AG08395 (cell line): ENCODE measurements at places on chromosomes 13 and 19.

DNA sequence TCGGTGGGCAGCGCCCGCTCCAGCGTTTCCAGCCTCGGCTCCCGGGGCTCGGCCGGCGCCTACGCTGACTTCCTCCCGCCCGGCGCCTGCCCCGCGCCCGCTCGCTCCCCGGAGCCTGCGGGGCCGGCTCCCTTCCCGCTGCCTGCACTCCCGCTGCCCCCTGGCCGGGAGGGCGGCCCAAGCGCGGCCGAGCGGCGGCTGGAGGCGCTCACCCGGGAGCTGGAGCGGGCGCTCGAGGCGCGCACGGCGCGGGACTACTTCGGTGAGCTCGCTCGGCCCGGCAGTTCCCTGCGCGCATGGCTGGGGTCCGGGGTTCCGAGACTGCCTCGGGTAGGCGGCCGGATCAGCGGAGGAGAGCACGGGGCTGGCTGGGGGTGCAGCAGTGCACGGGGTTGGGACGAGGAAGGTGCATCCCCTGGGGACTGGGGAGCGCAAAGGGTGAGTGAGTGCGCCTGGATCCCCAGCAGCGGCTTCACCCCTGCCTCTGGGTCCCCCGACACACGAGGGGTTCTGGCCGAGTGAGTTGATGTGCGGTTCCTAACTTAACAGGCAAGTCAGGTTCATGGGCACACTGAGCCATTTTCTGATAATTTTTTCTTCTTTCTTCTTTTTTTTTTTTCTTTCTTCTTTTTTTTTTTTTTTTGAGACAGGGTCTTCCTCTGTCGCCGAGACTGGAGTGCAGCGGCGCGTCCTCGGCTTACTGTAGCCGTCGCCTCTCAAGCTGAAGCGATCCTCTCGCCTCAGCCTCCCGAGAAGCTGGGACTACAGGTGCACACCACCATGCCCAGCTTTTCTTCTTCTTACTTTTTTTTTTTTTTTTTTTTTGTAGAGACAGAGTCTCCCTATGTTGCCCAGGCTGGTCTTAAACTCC is 1.1 kb downstream of the WTIP start:
- DNase-seq, result peak; percentile 44

DNA sequence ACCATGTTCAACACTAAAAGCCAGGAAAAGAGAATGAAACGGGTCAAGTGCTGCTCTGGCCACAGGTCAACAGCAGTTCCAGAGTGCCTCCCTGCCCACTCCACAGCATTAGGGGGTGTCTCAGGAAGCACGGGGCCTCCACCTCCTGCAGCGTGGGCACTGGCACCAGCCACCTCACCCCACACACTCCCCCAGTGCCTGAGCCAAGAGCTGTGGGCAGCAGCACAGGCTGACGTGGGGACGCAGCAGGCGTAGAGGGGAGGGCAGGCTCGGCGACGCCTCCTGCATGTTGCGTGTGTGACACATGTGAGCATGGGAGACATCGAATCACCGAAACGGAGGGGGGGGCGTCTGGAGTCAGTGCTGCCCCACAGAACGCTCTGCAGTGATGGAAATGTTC is 21.4 kb upstream of the TMEM160 start:
- no peak for DNase-seq

- no peak for DNase-seq
These were observed 830.8 kb downstream of the DIAPH3 start for GRCh38 chr13:59332966-59333365.

DNA sequence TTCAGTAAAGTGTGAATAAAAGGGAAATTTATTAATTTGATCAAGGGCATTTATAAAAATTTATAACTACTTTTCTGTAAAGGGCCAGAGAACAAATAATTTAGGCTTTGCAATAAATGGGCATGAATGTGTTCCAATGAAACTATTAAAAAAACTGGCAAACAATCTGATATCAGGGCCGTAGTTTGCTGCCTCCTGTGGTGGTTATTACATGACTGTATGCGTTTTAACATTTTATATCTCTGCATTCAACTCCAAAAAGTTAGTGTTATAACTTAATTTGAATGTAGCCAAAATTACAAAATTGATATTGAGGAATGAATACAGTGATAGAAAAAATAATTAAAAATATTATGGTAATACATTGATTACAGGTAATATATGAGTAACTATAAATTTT is 80.5 kb upstream of the POSTN start:
- DNase-seq, result no peak

DNA sequence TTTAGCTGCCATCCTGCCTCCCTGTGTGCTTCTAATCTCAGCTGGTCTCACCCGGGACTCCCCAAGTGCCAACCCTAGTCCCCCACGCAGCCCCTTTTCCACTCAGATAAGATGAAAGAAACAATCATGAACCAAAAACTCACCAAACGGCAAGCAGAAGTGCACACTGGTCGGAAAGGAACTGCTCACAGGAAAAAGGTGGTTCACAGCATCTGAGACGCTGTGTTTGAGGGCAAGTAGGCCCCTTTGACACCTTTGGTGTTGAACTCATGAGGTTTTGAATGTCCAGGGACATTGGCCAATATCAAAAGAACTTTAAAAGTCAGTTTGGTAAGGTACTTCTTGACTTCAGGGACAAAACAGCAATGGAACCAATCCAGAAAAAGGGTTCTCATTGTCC is 20.4 kb upstream of the ACOD1 start:
- DNase-seq, result no peak

GRCh38 chr19:46383846-46384245 is 29.5 kb downstream of the CCDC8 start:
- DNase-seq, result no peak

DNA sequence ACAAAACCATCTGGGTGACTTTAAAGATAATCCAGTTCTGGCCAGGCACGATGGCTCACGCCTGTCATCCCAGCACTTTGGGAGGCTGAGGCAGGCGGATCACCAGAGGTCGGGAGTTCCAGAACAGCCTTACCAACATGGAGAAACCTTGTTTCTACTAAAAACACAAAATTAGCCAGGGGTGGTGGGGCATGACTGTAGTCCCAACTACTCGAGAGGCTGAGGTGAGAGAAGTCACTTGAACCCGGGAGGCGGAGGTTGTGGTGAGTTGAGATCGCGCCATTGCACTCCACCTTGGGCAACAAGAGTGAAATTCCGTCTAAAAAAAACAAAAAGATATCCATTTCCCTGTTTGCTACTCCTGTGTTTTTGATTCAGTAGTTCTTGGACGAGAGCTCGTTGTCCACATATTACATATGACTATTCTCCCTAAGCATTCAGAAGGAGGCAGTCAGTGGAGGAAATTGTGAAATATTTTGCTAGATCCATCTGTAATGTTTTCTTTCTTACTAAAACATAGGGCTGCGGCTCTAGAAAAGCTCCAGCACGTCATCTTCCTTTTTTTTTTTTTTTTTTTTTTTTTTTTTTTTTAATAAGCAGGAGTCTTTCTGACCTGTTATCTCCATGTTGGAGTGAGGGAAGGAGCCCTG is 33.6 kb downstream of the ZNF701 start:
- DNase-seq, result peak; percentile 47

DNA sequence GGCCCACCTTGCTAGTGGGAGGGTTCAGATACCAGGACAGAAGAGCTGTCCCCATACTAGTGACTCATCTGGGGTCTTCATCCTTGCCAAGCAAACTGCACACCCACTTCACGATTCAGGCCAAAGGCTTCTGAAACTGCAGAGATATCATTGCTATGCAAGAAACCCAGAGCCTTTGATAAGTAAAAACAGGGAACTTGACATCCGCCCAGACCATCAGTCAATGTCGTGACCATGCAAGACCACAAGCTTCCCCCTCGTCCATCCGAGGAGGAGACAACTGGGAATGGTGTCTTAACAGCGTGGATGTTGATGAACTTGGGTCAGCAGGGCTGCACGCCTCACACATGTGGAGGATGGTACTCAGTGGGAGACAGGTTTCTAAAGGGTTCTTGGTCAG is 58.0 kb downstream of the ABCC4 start:
- no peak for DNase-seq

GRCh38 chr19:3606174-3606689 is 443 bp downstream of the TBXA2R start:
- DNase-seq, result peak; percentile 35

DNA sequence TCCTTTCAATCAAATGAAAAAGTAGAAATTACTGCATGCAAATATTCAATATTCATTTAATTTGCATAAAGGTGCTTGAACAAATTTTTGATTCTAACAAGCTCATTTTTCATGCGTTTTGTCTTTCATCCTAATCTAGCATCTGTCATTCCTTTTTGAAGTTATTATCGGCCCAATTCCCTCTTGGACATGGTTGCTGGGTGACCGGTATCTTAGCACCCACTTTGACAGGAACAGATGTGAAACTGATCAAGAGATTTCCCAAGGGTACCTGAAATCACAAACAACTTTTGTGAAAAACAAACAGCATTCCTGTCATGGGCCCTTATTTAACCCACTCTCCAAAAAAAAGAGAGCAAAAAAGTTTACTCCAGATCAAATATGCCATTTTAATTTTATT is 13.3 kb downstream of the DACH1 start:
- no peak for DNase-seq

DNA sequence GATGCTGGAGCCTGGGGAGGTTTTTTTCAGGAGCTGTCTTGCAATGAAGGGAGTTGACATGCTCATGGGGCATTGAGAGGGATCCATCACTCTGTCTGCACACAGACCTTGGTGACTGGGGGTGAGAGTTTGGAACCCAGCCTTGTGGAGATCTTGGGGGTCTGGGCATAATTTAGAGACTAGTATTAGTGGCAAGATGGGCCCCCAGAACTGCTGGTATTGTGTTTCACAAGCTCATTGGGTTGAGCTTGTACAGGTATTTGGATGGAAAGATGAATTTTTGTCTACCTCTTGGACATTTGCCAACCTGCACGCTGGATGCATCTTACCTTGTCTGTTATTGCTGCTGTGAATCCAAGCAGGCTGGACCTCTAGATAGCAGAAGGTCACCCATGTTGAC is at the start of gene OR2Z1:
Gene OR2Z1, plus strand, starts transcription at position 301 of the 400 bp plus-strand sequence. CDS start 9,395 bp downstream, outside the sequence.
- no peak for DNase-seq

DNA sequence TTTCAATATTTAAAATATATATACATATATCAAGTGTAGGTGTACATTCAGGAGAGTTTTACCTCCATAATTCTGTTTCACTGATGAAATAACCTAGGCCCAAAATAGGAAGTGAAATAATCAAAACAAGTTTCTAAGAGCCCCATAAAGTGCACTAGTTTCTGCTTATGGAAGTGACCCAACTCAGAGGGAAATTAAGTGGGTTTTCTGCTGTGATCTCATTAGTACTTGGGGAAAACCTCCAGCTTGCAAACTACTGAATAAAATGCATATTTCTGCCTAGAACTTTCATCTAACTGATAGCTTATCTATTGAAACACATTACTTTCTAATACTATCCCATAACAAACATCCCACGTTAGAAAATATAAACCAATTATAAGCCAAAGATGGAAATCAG is 45.4 kb upstream of the MIR17HG start:
- DNase-seq, result no peak

- peak; percentile 62 for DNase-seq
These were observed 27.2 kb downstream of the RCBTB2 start for GRCh38 chr13:48505597-48506091.

GRCh38 chr13:20774746-20775145 is 985 bp upstream of the EEF1AKMT1 start:
- DNase-seq, result no peak

DNA sequence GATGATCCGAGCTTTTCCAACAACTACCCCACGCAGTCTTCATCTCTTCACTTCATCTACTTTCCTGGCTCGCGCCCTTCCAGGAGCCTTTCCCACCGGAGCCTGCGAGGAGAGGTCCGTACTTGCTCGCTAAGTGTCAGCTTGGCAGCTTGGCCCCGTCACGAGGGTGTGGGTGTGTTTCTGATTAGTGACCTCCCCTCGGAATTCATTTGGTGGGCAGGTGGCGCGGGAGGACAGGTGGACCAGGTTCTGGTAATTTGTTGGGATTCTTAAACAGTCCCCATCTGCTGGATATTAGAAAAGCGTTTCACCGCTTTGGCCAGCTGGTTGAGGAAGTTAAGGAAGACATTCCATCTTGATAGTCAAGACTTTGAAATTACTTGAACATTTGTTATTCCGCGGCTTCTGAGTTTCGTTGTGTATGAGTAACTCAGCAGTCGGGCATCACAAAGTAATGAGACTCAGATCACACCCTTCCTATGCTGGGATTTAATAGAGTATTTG is 515 bp downstream of the UFM1 start:
- DNase-seq, result peak; percentile 44

GRCh38 chr13:35672611-35673010 is 196.1 kb upstream of the MAB21L1 start:
- peak; percentile 46 for DNase-seq

GRCh38 chr19:33772102-33772857 is 24.4 kb upstream of the KCTD15 start:
- no peak for DNase-seq

DNA sequence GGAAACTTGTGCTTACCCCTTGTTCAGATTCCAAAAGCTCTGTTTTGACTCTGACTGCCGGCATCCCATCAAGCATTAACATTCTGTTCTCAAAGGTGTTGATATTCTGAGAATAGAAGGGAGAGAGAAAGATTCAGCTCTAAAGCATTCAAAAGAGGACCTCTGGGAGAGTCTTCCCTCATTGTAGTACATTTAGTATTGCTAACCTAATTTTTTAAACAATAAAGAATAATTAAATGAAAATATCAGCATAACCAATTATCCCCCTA is 190.3 kb downstream of the KLF12 start:
- no peak for DNase-seq

GRCh38 chr13:46649816-46650215 is 96.8 kb downstream of the LRCH1 start:
- DNase-seq, result no peak

DNA sequence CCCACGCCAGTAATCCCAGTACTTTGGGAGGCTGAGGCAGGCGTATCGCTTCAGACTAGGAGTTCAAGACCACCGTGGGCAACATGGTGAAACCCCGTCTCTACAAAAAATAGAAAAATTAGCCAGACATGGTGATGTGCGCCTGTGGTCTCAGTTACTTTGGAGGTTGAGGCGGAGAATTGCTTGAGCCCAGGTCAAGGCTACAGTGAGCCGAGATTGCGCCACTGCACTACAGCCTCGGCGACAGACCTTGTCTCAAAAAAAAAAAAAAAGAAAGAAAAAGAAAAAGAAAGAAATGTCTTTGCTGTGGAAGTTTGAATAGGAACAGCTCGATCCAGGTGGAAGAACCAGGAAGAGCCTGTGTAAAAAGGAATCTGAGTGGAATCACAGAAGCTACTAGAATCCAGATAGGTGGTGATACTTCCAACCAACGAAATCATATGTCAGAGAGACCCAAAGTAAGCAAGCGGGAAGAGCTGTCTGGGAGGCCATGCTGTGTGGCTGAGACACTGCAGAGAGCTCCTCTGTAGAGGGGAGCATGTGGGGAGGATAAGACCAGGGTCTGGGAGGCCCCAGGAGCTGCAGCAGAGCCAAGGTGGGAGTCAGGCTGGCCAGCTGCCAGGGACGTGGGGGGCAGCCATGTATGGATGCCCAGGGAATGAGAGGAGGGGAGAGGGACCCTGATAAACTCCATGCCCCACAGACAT is 21.1 kb downstream of the LATS2 start:
- no peak for DNase-seq

GRCh38 chr13:80605011-80605410 is 264.1 kb upstream of the SPRY2 start:
- no peak for DNase-seq

GRCh38 chr13:26563713-26564112 is 6.2 kb downstream of the WASF3 start:
- DNase-seq, result no peak

- no peak for DNase-seq
These were observed 40.3 kb upstream of the GARRE1 start for GRCh38 chr19:34214040-34214439.

GRCh38 chr19:925087-925525 is 729 bp upstream of the ARID3A start:
- peak; percentile 44 for DNase-seq
